Activated naive CD4-positive, alpha-beta T cell treated with anti-CD3 and anti-CD28 coated beads, Interleukin-2, amount 10 ng/mL, durations not matched to agents 7 days and 5 days (primary cell): ENCODE measurements at places on chromosomes 5 and 9.

DNA sequence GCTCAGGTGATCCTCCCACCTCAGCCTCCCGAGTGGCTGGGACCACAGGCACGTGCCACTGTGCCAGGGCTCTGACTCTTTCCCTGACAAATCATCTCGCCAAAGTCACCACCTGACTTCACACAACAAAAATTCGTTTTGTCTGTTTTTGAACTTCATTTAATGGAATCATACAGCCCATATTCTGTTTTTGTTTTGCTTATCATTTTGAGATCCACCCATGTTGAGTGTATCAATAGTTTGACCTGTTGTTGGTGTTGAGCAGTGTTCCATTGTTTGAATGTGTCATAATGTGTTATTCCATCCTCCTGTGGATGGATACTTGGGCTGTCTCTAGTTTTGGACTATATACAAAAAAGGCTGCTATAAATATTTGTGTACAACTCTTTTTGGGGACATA lies 6.9 kb upstream of the UBE2D2 start:
- no peak for DNase-seq

- no peak for DNase-seq
These were observed 15.2 kb downstream of the PCDH1 start for GRCh38 chr5:141862936-141863543.

DNA sequence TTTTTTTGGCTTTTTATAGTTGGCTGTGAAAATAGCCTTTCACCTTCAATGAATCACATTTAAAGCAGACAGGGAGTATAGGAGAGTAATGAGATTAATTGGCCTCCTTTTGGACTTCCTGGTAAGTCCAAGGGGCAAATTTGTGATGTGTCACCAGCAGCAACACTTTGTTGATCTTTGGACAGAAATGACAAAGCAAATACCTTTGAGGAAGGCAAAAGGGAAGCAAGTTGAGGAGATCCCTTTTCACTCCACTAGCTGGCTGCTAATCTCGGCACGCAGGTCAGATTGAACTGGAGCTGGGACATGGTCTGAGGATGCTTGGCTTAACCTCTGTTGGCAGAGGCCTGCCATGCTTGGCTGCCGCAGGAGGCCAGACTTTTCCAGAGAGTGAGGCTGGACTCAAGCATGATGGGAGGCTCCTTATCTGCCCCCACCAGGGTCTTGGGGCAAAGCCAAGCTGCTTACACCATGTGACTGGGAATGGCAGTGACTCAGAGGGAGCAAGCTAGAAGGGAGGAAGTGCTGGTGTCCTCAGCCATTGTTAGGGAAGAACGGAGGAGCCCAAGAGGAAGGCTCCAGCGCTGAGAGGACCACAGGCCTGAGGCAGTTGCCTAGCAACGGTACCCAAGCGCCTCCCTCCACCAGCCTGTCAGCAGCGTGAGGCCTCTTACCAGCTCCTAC lies 174.5 kb upstream of the MAP1B start:
- DNase-seq, result no peak

DNA sequence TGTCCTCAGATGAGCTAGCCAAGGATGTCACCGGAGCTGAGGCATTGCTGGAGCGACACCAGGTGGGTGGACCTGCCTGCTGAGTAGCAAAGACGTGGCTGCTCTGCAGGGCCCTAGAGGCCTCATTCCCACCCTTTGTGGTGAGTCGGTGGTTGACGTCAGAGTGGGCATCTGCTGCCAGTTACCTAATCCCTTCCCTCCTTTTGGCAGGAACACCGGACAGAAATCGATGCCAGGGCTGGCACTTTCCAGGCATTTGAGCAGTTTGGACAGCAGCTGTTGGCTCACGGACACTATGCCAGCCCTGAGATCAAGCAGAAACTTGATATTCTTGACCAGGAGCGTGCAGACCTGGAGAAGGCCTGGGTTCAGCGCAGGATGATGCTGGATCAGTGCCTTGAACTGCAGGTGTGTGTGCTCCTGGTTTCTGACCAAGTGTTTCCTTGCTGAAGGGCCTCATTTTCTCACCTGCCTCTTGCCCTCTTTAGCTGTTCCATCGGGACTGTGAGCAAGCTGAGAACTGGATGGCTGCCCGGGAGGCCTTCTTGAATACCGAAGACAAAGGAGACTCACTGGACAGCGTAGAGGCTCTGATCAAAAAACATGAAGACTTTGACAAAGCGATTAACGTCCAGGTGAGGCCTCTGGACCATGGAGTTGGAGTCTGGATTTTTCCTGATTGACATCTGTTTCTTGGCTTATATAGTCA lies 48.9 kb downstream of the DYNC2I2 start:
- DNase-seq, result no peak

- DNase-seq, result no peak
These were observed 65.0 kb downstream of the SEMA6A start for GRCh38 chr5:116509483-116510244.

DNA sequence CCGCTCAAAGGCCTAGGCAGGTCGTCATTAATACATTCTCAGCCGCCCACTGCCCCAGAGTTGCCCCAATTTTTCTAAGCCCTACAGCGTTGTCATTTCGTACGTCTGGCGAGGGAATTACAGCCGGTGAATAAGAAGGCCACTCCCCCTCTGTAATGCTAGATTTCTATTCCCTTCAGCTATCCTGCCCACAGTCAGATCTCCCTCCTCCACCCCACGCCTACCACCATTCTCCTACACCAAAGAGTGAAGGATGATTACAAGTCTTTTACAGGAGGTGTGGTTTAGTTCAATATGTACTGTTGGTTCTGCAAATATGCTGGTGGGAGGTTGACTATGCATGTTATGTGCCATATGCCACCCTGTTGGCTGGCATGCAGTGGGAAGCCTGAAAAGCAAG lies 83.7 kb upstream of the SMIM15 start:
- DNase-seq, result no peak
